ENCODE measurements at places on chromosomes 13 and 19. TPM values are rescaled to one million over a fixed set of nuclear protein-coding genes. Genes with fewer than 3 reads are reported as not detected.

GRCh38 chr19:32677657-32678056 is 2.0 kb downstream of the RGS9BP start:
- DNase-seq = no peak

DNA sequence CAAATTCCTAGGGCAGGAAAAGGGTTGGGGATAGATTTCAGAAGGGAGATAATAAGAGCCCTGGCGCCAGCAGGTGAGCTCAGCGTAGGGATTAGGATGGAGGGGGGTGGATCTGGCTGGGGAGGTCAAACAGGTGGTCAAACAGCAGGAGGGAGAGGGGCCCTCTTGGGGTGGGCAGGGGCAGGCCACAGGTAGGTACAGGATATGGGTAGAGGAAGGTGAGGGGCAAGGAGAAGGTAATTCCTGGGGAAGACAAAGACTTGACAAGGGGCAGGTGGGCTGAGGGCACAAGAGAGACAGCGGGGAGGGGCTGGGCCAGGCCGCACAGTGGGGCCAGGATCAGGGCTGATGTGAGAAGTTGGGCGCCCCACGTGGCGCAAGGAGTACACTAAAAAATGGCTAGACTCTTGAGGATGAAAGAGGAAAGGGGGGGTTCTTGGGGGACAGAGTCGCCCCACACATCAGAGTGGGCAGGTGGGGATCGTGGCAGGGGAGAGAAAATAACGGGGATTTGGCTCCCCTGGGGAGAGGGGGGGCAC is 713 bp downstream of the KRI1 start:
- no peak for DNase-seq

GRCh38 chr13:26758496-26759157 is 2.0 kb downstream of the GPR12 start:
- DNase-seq = no peak

EFNA2 gene
- not detected for total RNA-seq

C19orf81 gene
- total RNA-seq = not detected

GRCh38 chr19:45177817-45178261 is at the start of gene TRAPPC6A:
TRAPPC6A (minus strand) TSS chr19:45178237; CDS start chr19:45178218, 19 bp downstream.
- no peak for DNase-seq

- DNase-seq = no peak
These were observed 16.8 kb downstream of the MEX3D start for GRCh38 chr19:1551068-1552040.

DNA sequence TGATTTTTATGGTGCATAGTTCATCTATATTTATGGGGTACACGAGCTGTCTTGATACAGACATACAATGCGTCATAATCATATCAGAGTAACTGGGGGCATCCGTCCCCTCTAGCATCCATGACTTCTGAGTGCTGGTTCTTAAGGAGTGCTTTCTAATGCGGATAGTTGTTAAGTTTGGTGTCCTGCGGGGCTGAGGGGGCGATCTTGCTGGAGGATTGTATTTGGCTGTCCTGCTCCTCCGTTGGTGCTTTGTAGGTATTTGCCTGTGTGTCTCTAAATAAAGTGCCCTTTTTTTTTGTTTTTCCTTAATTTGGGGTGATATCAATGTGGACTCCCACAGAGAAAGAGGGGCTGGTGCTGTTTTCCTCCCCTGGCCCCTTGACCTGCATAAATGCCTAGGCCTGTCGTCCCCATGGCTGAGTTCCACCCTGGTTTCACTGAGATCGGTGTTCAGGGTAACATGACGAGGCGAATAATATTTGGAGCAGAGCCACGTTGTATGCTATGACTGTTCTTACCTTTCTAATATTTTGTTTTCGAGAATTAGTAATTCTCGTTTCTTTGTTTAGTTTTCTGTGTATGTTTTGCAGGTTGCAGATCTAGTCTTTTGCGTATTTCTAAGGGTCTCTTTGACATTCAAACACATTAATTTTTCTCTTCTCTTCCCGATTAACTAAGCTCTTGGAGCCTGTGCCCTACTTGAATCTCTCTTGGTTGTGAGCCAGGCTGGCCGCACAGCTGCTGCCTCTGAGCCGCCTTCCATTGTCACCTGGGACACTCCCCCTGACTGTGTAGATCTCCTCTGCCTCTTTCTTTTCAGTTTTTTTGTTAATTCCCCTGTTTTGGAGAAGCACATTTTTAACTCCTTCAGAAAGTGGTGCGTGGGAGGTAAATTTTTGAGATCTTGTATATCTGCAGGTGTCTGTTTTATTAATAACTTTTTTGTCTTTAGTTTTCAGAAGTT is 100.3 kb downstream of the ARHGEF7 start:
- no peak for DNase-seq

ZNF490 gene
- 2.5 TPM for total RNA-seq

DNA sequence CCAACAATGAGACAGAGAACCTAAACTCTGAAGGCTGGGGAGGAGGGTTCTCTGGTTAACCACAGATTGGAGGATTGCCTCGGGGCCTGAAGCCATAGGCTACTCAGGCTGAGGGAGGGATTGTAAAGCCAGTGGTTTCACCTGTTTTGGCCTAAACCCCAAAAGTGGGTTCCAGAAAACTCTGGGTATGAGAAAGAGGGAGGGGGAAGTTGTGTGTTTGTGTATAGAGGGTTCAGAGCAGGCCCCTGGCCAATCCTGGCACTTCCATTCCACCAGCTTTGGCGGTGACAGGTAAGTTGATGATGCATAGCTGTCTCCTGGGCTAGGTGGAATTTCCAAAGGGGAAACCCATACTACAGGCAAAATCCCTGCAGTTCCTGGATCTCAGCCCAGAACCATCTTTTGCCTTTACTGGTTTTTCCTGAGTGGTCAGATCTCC is 13.5 kb upstream of the CCDC97 start:
- no peak for DNase-seq

DNA sequence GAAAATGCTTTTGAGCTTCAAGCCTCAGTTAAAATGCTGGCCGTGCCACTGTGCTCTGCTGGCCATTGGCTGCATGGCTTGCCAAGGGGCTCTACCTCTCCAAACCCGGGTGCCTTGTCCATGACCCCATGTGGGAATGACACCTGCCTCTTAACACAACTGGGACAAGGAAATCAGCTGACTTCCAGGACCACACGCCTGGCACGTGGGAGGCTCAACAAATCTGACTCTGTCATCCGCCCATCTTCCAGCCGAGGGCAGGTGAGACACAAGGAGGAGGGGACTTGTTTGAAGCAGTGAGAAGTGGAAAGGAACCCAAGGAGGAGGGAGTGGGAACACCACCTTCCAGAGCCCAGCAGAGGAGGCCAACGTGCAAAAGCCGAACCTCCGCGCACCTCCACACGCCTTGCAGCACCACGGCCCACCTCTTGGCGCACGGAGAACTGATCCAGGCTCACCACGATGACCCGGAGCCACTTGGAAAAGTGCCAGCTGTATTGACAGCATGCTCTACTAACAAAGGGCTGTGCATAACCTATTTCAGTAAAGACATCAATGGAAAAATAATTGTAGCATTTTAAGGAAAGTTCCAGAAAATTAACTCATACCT is 38.3 kb downstream of the COL4A1 start:
- DNase-seq = peak; percentile 56

RGL3 gene
- 7.4 TPM for total RNA-seq

DNA sequence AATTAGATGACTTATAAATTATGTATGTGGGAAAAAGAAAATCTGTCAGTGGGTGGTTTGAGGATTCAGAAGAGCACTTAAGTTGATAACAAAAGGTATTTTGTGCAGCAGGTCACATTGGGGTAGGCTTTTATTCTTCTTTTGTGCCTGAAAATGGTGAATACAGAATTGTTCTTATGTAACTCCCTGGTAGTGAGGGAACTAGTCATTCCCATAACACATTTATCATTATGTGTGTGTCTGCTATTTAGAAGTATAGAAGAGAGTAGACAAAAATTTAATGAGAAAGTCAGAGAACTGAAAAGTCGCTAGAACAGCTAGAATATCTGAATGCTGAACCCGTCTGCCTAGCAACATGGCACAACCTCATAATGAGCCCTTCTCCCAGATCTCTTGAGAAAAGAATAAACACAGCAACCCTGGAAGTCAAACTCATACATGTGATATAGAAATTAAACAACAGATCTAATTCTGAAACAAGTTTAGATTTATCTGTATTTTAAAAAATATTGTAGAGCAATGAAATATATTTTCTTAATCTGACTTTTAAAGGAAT is 111.8 kb upstream of the EDNRB start:
- DNase-seq = no peak

RAVER1 gene
- 24.8 TPM for total RNA-seq

DNA sequence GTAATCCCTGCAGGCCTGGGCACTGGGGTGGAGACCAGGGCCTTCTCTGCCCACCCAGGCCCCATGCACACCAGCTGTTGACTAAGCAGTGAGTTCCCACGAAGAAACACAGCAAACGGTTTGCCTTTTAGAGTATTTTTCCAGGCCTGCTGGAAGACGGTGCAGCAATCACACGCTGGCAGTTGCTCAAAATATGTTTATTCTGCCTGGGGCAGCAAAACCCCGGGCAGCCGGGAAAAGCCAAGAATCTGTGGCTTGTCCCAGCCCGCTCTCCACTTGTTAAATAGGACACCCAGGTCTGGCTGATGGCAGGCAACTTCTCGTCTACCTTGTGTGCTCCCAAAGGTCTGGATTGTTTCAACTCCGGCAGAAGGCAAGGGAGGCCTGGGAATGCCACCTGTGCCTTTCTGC is 40.8 kb downstream of the GGACT start:
- DNase-seq = no peak

- peak; percentile 93 for DNase-seq
These were observed 6.4 kb downstream of the AXL start for GRCh38 chr19:41225238-41226052.

GRCh38 chr19:29530540-29531457 is 5.0 kb downstream of the VSTM2B start:
- DNase-seq = no peak

DNA sequence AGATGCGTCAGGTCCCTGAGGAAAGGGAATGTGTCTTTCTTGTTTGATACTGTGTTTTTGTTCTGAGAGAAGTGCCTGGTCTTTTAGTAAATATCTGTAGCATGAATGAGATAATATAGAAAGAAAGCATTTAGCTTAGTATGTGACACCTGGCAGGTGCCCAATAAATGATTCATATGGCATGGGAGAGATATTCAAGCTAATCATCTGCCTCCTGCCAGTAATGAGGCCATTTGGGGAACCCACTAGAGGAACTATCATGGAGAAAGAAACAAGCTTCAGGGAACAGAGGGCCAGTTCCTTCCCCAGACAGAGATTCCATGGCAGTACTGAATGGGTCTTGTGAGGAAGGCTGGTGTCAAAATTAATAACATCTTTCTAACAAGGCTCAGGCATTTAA is 603.9 kb downstream of the DCT start:
- no peak for DNase-seq

- DNase-seq = no peak
These were observed 1366.0 kb downstream of the UQCRFS1 start for GRCh38 chr19:27846944-27847343.

DCLK1 gene
- total RNA-seq = 10.1 TPM

CCDC9 gene
- 11.9 TPM for total RNA-seq

GRCh38 chr19:20162821-20163220 is 4.2 kb upstream of the ZNF486 start:
- DNase-seq = no peak
